ENCODE measurements at places on chromosomes 6 and 20. TPM values are rescaled to one million over a fixed set of nuclear protein-coding genes. Genes with fewer than 3 reads are reported as not detected.
A peak's percentile ranks its signal among the peaks of the same experiment; 100 is the strongest.

GRCh38 chr6:162157167-162157870 is 570.2 kb downstream of the PRKN start:
- no peaks in the 10 kb centered on the region for H3K27me3 ChIP-seq
- H3K27ac ChIP-seq, result no peak overlapping the region
- peaks cover 7% of the 10 kb centered on the region for H3K4me1 ChIP-seq
- H3K4me3 ChIP-seq, result peak overlapping the region; percentile 0
- DNase-seq, result no peak

- no peaks in the 10 kb centered on the region for H3K27me3 ChIP-seq
- no peak overlapping the region for H3K4me3 ChIP-seq
- DNase-seq, result no peak
- no peak overlapping the region for H3K27ac ChIP-seq
Measured at GRCh38 chr6:37303891-37304503, 46.1 kb upstream of the TMEM217 start.

GRCh38 chr6:41092421-41093140 is 19.8 kb downstream of the NFYA start:
- H3K4me1 ChIP-seq, result no peaks in the 10 kb centered on the region
- H3K27me3 ChIP-seq, result no peaks in the 10 kb centered on the region
- H3K4me3 ChIP-seq, result no peak overlapping the region
- no peak for DNase-seq
- H3K27ac ChIP-seq, result no peak overlapping the region

Gene BEND6
- not detected for total RNA-seq

GRCh38 chr20:52454660-52455059 is 263.1 kb upstream of the ZFP64 start:
- DNase-seq, result no peak
- H3K27me3 ChIP-seq, result no peaks in the 10 kb centered on the region

DNA sequence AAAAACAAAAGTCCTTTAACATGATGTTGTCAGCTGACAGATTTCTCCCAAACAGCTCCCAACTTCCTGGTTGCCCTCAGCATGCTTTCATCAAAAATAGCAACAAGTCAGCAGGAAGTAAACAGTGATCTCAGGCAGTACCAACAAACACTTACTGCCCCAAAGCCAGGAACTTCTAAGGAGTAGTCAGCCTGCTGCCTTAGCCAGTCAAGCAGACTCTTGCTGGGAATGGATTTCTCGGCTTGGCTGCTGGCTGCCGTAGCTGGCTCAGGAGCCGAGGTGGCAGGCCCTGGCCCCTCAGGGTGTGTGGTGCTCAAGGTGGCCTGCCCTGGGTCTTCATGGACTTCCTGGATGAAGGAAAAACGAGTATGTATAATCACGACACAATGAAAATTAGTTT is 46.6 kb upstream of the EMILIN3 start:
- no peak overlapping the region for H3K4me3 ChIP-seq
- H3K27me3 ChIP-seq, result no peaks in the 10 kb centered on the region
- no peak for DNase-seq
- no peak overlapping the region for H3K27ac ChIP-seq
- H3K4me1 ChIP-seq, result no peaks in the 10 kb centered on the region

All from activated B cell treated with CpG ODN at 0.5 μM for 24 hours (primary cell).